C1 segment of cervical spinal cord (tissue), 14 donors: ENCODE measurements at places on chromosomes 2 and 18.

GRCh38 chr2:29544031-29544430 lies 377.4 kb downstream of the ALK start:
- DNase-seq, result no peak

DNA sequence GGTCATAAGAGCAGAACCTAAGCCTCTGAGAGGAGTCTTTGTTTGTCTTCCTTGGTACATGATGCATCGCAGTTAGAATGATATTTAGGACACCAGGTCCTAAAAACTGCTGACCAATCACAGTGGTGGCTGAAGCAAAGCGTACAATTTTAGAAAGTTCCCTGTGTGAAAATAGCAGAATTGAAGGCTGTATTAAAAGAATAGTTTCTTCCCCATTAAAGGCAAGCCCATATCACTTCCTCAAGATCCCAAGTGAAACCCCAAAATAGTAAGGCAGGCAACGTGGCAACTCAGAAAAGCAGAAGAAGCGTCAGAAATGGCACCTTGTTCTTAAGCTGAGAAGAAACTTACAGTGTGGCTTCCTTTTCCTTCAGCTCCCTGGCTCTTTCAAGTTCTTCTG lies 154.8 kb upstream of the PGAP1 start:
- no peak for DNase-seq

DNA sequence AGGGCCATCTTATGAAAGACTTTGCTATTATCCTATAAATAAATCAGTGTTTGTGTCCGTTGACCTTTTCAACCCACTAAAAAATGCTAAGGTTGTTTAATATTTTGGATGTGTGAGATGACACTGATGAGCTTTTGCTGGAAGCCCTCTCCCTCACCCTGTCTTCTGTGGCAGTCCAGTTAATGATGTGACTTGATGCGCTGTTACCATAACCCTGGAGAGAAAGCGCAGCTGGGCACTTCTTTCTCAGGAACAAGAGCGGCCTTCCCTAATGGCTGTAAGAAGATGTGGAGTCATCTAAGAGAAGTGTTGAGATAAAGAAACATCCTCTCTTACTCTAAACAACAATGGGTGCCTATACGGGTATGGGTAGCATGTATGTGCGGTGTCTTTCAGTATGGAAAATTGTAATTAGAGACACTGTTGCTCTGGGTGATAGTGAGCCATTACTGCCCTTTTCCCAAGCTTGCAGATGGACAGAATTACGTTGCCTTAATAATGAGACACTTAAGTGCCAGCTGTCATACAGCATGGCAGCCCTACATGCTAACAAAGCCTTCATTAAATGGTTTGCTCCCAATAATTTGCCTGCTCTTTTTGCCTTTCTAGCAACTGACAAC lies 165.6 kb upstream of the NABP1 start:
- no peak for DNase-seq

DNA sequence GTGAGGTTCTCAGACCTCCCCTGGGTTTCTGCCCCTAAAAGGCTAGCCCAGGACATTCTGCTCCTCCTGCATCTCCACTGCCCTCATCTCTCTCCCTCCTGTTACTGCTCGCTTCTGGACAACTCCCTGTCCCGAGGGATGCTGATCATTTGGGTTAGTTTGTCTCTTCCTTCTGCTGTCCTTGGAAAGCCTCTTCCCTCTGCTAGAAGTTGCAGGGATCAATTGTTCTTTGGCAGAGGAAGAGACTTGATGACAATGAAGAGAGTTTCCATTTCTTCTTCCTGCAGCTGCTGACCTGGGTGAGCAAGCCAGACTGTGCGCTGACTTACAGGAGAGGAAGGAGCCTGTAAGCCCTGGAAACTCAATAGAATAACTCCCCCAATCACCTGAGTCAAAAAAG lies 68.9 kb downstream of the RDH14 start:
- no peak for DNase-seq

- no peak for DNase-seq
Measured at GRCh38 chr2:197433780-197434438, 919 bp downstream of the SF3B1 start.

DNA sequence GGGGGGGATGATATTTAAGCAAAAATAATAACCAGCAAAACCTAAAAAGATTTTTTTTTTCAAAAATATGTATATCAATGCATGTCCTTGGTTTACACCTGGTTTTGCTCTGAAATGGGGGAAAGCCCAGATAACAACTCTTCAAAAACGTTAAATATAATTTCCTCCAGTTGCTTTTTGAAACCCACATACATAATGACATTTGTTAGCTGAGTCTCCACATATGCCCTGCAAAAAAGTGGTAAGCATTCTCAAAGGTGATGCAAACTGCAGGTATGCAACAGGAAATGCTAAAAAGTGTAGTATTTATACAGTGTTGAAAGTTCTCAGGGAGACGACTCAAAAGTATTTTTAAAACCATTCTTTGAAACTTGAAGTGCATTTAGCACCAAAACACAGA lies 258.6 kb downstream of the ZEB2 start:
- no peak for DNase-seq

GRCh38 chr18:12011957-12012549 lies 30.7 kb downstream of the IMPA2 start:
- DNase-seq, result no peak

GRCh38 chr2:235647877-235648276 lies 154.0 kb downstream of the AGAP1 start:
- DNase-seq, result no peak

DNA sequence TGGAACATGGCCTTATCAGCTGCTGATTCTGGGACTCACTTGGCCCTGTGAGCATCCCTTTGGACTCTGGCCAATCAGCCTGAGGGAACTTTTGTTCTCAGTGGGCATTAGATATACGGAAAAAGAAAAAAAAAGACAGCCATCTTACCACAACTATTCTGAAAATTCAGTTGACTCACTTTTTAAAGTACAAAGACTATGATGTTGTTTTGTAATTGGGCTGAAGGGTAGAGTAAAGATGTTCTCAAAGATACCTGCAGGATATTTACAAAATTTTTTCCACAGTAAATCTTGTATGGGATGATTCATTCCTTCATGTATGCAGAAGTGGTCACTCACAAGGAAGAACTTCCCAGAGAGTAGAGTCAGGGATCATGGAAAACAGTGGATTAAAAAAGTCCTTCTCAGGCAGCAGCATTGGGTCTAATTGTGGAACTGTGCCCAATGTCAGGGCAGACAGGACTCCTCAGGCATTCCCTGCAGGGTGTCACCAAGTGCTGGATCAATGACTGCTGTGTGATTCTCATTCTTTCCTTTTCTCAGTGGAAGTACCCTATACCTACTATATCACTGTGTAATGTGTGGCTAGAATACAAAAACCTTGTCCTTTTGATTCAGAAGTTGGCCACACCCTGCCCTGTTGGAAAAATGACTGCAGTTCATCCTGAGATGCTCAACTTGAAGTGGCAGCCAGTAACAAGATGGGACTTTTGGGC lies 35.4 kb downstream of the SULT1C4 start:
- DNase-seq, result no peak

DNA sequence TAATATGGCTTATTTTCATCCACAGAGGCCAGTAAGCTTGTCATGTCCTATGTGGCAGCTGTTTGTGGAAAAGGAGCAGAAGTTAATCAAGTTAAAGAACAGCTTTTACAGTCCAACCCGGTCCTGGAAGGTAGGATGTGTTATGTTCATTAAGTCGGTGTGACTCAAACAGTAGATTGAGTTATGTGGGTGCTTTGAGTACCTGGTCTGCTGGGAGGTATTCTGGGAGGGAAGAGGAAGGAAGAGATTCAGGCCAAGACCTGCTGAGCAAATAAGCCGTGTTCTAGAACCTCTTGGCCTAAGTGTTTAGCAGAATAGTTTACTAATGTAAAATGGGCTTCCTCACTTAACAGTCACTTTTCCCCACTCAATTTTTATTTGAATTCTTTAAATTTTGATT lies 96.2 kb downstream of the MYO1B start:
- DNase-seq, result no peak

GRCh38 chr2:152465541-152465940 lies 130.6 kb downstream of the FMNL2 start:
- DNase-seq, result no peak

DNA sequence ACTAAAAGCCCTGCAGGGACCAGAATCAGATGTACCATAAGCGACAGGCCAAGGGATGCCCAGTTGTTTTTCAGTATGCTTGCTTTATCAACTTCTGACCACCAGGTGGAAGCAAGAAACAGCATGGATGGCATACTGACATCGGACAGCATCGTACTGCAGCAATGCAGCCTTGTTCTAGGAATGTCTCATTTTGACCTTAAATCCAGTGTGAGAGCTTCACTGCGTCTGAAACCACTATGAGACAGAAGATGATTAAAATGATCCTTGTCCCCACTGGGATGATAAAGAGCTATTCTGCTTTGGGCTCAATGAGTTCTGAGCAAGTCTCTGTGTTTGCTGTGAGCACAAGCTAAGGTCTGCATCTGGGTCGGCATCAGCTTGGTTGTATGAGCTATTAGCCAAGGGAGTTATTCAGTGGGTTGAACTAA lies 54.3 kb downstream of the CDK15 start:
- DNase-seq, result peak; percentile 36

DNA sequence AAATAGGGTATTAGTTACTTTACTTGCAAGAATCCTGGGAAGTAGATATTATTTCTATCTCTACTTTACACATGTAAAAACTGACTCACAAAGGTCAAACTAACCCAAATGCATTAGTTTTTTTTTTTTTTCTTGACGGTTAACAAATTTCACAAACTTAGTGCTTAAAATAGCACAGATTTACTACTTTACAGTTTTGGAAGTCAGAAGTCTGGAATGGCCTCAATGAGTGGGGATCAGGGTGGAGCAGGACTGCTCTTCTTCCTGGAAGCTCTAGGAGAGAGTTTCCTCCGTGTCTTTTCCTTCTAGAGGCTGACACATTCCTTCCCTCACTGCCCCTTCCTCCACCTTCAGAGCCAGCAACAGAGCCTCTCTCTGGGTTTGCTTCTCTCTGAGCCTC lies 117.2 kb downstream of the COL6A3 start:
- no peak for DNase-seq

DNA sequence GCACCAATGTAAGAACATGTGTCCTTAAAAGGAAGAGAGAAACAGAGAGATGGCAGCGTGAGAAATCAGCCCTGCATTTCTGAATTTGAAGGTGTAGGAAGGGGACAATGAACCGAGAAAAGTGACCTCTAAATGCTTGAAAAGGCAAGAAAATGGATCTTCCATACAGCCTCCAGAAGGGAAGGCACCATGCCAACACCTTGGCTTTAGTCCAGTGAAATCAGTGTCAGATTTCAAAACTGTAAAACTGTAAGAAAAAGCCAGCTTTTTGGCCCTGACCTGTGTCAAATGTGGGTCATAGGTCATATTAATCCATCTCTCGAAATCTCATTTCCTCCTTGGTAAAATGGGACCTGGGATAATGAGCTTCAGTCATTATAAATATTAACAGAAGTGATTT lies 762.3 kb downstream of the DCDC2C start:
- no peak for DNase-seq

GRCh38 chr2:42569883-42570282 lies 1.5 kb downstream of the MTA3 start:
- no peak for DNase-seq

DNA sequence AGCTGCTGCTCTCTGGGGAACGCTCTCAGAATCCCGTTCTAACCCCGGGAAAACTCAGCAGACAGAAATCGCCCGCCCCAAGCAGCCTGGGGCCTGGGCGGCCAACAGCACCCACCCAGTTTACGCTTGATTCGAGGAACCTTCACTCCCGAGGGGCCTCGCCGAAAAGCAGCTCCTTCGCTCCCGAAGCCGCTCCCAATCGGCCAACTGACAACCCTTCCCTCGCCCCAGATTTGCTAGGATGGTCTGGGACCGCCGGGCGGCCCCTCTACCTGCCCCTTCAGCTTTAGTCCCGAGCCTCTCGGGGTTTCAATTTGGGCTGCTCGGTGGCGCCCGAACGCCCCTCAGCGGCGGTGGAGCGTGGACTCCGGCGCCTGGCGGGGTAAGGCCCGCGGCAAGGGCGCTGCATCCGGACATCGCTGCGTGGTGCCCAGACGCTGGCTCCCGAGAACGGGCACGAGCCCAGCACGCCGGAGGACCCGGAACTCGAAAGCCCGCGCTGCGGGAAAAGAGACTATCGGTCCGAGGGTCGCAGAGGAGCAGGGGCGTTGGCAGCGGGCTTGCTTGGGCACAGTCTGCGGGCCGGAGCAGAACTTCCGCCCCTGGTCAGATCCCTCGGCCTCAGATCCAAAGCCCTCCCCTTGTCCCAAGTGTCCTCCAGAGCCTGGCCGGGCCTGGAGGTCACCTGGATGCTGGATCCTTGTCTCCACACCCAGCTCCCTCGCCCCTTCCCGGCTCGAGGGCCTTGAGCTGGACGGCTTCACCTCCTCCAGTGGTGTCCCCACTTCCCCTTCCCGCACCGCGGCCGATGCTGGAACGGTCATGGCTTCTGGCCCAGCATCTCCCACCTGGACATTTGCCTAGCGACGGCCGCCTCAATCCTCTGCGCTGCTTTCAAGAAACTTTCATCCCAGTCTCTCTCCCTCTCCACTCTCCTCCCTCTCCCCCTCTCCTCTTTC lies 3.0 kb upstream of the OTX1 start:
- DNase-seq, result no peak

GRCh38 chr2:234986876-234987720 lies 35.3 kb downstream of the SH3BP4 start:
- no peak for DNase-seq

DNA sequence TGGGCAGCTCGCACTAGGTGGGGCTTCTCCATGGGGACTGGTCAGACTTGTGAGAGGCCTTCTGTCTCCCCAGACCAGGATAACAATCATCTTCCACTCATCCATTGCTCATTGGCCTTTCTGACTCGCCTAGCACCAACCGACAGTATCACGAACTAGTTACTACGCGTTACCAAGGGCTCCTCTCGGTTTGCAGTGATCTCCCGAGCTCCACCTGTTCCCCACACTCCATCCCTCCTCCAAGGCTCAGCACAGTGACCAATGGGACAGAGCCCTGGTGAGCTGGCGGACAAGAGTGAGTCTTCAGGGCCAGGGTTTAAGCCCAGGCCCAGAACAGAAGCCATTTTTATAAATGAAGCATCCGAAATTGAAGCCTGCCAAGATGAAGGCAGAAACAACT lies 42.8 kb upstream of the SMAD7 start:
- DNase-seq, result no peak

DNA sequence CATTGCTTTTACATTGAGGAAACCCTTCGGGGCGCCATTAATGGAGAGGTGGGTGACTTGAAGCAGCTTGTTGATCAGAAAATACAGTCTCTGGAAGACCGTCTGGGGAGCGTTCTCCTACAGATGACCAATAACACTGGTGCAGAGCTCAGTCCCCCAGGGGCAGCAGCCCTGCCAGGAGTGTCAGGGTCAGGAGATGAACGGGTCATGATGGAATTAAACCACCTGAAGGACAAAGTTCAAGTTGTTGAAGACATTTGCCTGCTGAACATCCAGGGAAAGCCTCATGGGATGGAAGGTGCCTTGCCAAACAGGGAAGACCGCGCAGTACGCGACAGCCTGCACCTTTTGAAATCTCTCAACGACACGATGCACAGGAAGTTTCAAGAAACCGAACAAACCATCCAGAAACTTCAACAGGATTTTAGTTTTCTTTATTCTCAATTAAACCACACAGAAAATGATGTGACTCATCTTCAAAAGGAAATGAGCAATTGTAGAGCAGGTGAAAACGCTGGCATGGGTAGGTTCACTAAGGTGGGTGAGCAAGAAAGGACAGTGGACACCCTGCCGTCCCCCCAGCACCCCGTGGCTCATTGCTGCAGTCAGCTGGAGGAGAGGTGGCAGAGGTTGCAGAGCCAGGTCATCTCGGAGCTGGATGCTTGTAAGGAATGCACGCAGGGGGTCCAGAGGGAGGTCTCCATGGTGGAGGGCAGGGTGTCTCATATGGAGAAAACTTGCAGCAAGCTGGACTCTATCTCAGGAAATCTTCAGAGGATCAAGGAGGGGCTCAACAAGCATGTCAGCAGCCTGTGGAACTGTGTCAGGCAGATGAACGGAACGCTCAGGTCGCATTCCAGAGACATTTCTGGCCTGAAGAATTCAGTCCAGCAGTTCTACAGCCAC lies 45.0 kb downstream of the EMILIN2 start:
- no peak for DNase-seq
